ENCODE measurements at places on chromosomes 6 and 20.

DNA sequence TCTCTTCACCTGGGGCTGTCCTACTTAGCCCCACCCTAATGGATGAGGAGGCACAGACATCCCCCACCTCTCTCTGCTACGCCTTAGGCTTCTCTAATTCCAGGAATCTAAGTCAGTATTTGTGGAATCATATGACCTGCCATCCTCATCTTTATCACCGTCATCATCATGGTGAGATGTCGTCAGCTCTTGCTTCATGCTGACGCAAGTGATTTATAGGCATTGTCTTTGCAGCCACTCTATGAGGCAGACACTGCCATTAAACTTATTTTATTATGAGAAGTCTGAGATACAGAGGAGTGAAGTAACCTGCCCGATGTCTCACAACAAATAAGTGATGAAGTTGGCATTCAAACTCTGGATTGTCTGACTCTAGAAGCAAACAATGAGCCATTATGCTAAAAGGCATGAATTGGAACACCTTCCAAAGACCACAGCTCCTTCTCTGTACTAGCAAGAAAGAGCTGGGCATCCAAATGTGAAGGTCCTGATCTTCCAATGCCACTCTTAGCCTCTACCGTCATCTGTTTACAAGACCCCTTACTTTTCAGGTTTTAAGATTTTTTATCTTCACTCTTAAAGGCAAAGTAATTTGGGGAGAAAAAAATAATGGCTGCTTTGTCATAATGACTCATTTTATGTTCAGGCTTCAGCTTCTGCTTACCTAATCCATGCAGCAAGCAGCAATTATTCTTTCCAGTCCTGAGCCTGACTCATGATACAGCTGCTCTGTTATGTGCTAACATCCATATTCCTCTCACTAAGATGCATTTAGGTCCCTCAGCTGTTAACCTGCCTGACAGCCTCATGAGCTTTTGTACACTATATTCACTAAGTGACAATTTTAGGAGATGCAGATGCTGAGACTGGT lies 113.7 kb upstream of the BCLAF1 start:
- no peak for DNase-seq

- no peak for DNase-seq
Measured at GRCh38 chr6:136517002-136517401, 33.2 kb downstream of the MAP7 start.

- no peak for DNase-seq
Measured at GRCh38 chr6:30548375-30548774, 7.9 kb downstream of the GNL1 start.

GRCh38 chr20:44908987-44909871 lies 631 bp upstream of the PABPC1L start:
- no peak for DNase-seq

DNA sequence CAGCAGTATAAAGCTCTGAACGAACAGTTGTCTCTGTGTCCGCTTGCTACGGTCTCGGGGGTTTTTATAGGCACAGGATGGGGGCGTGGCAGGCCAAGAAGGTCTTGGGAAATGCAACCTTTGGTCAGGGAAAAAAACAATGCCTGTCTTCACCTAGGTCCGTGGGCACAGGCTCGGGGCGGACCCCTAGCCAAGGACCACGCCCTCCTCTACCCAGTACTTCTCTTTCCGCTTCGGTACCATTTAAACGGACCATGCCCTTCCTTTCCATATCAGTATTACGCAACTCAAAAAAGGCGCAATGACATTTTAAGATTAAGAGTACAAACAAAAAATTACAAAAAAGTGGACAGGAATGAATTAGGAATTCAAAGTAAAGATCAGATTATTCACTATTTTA lies 44.3 kb upstream of the SLC17A4 start:
- DNase-seq, result no peak

- no peak for DNase-seq
Measured at GRCh38 chr6:15090745-15091384, 155.0 kb upstream of the JARID2 start.

- DNase-seq, result no peak
Measured at GRCh38 chr20:17565169-17565845, 4.6 kb upstream of the DSTN start.

DNA sequence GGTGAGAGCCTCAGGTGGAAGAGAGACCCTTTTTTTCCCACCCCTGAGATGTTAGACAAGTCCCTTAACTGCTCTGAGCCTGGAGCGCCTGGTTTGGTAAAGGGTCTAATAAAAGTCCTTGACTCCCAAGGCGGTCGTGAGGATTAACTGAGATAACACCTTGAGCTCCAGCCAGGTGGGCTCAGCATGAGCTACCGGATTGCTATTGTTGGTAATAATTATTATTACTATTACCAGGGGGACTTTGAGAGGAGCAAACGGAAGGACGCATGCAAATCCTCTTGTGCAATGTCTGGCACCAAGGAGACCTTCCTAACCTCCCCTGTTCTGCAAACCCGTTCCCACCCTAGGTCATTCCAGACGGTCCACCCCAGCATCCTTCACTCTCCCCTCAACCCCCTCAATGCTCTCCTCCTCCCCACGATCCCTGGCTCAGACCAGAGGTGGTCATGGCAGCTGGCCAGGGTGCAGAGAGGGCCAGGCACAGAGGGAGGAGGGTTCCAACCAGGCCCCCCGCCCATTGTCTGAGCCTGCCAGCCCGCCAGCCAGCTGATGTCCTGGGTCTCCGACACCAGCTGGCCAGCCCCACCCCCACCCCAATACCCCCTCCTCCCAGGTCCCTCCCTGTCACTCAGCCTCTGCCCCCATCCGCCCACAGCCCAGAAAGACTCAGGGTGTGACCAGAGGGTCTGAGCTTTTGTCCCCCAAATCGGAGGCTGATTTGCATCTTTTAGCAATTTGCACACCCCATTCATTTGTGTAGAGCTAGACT lies 14.3 kb upstream of the CBFA2T2 start:
- DNase-seq, result no peak

DNA sequence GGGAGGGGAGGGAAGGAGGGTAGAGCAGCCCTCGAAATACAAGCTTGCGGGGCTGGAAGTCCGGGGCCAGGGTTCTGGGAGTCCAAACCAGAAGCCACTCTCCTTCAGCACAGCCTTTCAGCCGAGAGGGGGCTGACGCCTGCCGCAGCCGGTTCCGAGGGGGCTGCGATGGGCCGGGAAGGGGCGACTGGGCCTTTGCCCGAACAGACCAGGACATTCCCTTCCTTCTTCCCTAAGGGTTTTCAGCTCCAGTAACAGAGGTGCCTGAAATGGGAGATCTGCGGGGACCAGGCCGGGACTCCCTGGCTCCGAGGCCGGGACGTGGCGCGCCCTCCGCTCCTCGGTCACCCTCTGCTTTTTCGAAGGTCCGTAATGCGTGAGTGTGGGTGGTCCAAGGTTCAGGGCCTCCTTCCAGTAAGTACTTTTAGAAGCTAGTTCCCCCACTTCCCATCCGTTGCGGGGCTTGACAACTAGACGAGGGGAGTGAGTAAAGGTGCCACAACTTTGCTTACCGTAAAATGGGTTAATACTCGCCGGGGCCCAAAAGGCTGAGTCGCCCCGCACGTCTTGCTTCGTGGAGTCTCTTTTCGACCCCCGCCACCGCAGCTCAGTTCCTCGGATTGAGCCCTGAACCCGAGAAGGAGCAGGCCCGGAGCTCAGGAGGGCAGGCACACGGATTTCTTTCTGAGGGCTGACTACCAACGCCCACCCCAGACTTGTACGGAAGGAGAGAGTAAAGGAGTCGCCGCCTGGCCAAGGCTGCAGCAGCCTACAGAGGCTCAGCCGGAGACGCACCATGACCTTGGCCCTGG lies 2.9 kb upstream of the OLIG3 start:
- no peak for DNase-seq

DNA sequence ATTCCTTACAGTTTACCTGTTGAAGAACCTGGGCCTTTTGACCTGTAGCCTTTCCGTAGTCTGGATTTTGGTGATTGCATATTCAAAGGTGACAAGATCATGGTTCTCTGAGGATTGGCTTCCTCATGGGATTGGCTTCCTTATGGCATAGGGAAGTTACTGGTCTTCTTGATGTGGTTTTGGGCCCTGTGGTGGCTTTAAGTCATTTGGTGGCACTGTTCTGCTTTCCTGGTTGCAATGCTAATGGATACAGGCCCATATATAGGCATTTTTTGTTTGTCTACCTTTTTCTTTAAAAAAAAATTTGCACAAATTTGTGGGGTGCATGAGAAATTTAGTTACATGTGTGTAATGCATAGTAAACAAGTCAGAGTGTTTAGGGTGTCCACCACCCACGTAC lies 185.7 kb downstream of the CDKAL1 start:
- no peak for DNase-seq

GRCh38 chr6:162140251-162140852 lies 587.2 kb downstream of the PRKN start:
- DNase-seq, result no peak

- no peak for DNase-seq
Measured at GRCh38 chr20:38680500-38681306, 43.6 kb upstream of the SLC32A1 start.

DNA sequence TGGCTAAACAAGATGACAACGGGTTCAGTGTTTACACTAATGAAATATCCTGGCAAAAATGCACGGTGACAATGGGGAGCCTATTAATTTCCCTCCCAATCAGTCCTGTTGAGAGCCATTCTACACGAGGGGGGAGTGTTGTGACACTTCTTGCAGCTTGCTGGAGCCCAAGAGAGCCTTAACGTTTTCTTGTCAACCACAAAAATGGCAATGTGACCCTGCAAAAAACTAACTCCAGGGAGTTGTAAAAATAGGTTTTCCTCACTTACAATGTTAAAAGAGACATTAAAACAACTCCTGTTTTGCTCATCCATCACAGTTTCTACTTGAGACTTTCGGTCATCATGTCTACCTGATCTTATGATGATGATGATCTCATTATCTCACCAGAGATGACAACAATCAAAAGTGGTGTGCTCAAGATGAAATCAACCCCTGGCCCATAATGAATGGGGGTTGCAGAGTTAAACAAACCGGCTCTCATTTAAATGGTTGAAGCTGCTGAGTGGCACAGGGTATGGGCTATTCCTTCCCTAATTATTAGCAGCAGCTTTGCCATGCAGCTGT lies 57.9 kb downstream of the GJA10 start:
- no peak for DNase-seq

GRCh38 chr6:8006208-8006607 lies 58.0 kb downstream of the BLOC1S5 start:
- no peak for DNase-seq

- no peak for DNase-seq
Measured at GRCh38 chr6:151372164-151372563, 19.2 kb downstream of the ZBTB2 start.

GRCh38 chr6:151948002-151948743 lies 140.7 kb downstream of the ESR1 start:
- no peak for DNase-seq

DNA sequence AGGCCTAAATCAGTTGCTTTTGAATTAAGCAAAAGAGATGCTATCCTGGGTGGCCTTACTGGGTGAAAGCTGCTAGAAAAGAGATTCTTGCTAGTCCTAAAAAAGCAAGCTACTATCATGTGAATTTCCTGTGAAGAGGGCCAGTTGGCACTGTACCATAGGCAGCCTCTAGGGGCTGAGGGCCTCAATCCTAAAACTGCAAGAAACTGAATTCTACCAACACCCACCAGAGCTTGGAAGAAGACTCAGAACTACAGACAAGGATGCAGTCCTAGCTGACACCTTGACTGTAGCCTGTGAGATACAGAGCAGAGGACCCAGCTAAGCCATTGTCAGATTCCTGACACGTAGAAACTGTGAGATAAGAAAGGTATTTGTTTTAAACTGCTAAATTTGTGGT lies 24.5 kb downstream of the CLIC5 start:
- no peak for DNase-seq

DNA sequence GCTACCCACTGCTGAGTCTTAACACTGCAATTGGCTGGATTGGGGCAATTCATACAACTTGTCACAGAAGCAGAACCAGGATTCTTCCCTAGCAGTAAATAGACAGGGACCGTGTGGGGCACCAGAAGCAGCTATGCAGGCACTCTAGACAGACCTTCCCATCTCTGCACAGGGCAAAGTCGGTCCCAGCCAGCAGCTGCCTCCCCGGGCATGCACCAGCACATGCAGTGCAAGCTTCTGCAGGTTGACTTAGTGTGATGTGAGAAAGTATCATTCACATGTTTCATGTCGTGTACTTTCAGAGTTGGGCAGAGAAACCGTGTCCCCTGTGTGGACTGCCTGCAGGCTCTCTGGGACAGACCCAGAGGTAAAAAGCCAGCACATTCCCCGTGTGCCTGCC lies 98.0 kb upstream of the FOXA2 start:
- no peak for DNase-seq

- no peak for DNase-seq
Measured at GRCh38 chr20:53331151-53331973, 262.3 kb downstream of the ZNF217 start.

DNA sequence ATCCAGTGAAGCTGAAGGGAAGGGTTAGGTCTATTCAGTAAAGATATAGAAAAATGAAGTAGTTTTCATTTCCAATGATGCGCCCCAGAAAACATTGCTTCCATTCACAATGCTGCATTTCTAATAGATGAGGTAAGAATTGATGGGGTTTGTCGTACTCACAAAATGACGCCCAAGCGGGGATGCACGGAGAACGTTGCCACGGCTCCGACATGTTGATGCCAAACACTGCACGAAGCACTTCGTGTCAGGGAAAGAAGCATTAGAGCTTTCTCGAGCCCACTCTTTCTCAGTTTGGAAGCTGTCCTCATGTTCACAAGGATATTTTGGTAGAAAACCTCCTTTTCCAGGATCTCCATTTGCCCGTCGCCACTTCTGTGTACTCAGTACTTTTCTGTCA lies 21.6 kb upstream of the MAFB start:
- DNase-seq, result no peak

- no peak for DNase-seq
Measured at GRCh38 chr20:57530327-57530981, 5.5 kb upstream of the CTCFL start.

DNA sequence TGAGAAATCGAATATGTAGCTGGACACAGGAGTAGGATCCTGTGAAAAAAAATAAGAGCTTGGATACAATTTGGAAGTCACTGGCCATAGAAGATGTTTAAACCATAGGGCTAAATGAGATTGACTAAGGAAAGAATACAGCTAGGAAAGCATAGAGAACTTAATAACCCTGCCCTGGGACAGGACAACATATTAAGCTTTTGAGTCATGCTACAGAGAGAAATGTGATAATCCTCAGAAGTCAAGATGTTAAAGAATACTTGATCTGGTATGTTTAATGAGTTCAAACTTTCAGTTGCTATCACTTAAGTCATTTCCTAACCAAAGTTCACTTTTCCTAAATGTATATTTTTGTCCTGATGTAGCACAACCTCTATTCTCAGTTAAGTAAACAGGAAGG lies 154.6 kb upstream of the TSHZ2 start:
- DNase-seq, result no peak

- peak; percentile 85 for DNase-seq
Measured at GRCh38 chr6:37691904-37692806, 5.5 kb downstream of the MDGA1 start.

GRCh38 chr6:142760152-142760551 lies 184.8 kb downstream of the HIVEP2 start:
- DNase-seq, result no peak

- no peak for DNase-seq
Measured at GRCh38 chr6:154289818-154290508, 66.6 kb downstream of the IPCEF1 start.

- no peak for DNase-seq
Measured at GRCh38 chr6:34359418-34360158, 32.9 kb downstream of the NUDT3 start.

- DNase-seq, result no peak
Measured at GRCh38 chr6:169241688-169242350, 11.8 kb downstream of the THBS2 start.

GRCh38 chr20:38878866-38879265 lies 47.4 kb upstream of the FAM83D start:
- DNase-seq, result no peak

All from type B pancreatic cell (in vitro differentiated cells).